ENCODE measurements at places on chromosomes 4 and X.

GRCh38 chrX:154967603-154968002, 54.9 kb downstream of the F8 start:
- DNase-seq, result no peak

DNA sequence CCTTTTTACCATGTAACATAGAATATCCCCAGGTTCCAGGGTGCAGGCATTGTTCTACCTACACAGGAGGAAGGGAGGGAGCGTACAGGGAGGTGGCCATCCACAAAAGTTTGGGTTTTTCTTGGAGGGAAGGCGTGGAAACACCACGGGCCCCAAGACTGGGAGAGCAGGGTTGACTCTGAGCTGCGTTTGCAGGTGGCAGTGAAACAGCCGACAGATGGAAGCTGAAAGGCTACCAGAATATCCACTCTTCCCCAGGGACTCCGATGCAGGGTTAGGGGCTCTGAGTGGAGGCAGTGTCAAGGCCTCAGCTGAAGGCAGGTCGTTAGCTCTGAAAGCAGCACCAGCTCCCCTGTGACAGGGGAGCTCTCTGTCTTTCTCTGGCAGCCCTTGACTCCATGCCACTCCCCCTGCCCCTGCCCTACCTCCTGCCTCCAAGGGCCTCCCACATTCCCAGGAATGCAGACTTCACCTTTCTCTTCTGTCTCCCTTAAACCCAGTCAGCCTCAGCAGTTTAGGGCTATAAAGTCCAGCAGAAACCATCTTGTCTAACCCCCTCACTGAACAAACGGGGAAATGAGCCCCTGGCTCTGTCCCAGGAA, 14.0 kb upstream of the GLOD5 start:
- DNase-seq, result no peak

GRCh38 chrX:9207142-9207541, 173.2 kb upstream of the FAM9B start:
- no peak for DNase-seq

- DNase-seq, result no peak
Measured at GRCh38 chr4:12636191-12636590, 847.9 kb downstream of the RAB28 start.

- DNase-seq, result no peak
Measured at GRCh38 chrX:48509619-48510018, 827 bp downstream of the PORCN start.

- DNase-seq, result no peak
Measured at GRCh38 chr4:79623021-79623870, 215.2 kb upstream of the GK2 start.

DNA sequence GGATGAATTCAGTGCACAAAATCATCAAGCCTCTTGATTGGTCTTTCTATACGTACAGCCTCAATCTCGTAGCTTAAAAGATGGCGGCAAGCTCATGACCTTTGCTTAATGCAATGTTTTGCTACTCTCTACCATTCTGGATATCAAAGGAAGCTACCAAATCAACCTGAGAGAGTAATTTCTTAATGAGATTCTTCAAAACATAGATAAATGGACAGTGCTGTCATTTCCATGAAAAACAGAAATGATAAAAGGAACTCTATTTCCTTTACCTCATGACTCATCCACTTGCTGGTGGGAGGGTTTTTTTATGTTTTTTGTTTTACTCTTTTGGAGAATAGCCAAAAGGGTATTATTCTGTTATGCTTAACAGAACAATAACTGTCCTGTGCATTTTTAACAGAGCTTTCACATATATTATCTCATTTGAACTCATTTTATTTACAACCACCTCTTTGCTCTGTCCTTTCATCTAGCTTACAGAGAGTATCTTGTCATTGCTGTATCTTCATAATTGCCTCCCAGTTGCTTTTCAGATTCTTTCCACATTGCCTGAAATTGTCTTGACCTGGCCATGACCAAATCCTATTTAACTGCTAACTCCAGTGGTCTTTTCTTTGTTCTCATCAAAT, 138.6 kb upstream of the GPR101 start:
- DNase-seq, result no peak
